CD4-positive, CD25-positive, alpha-beta regulatory T cell (primary cell): ENCODE measurements at places on chromosomes 5 and 9. TPM values are rescaled to one million over a fixed set of nuclear protein-coding genes. Genes with fewer than 3 reads are reported as not detected.

SPATA31A3 gene
- total RNA-seq = not detected

CNTNAP3B gene
- total RNA-seq = not detected

SMAD5 gene
- total RNA-seq = 5.5 TPM

UGT3A1 gene
- not detected for total RNA-seq

ANKRD18A gene
- total RNA-seq = 10.9 TPM

GNA14 gene
- total RNA-seq = not detected

TICAM2 gene
- total RNA-seq = 0.67 TPM

AQP3 gene
- 140 TPM for total RNA-seq

OR1J2 gene
- 0.42 TPM for total RNA-seq

KIF24 gene
- total RNA-seq = 0.25 TPM

AMACR gene
- total RNA-seq = 2.1 TPM

ARHGEF37 gene
- total RNA-seq = 1.8 TPM

ZNF879 gene
- total RNA-seq = 2.9 TPM

SPATA31A1 gene
- not detected for total RNA-seq

THG1L gene
- 4.5 TPM for total RNA-seq

CCDC180 gene
- 9.1 TPM for total RNA-seq

C9orf50 gene
- not detected for total RNA-seq

CAMK4 gene
- total RNA-seq = 167 TPM

CARD9 gene
- 0.35 TPM for total RNA-seq

MAML1 gene
- 39.5 TPM for total RNA-seq

LURAP1L gene
- total RNA-seq = not detected

NUTM2F gene
- total RNA-seq = not detected

DOCK8 gene
- 219 TPM for total RNA-seq

IRGM gene
- 1.8 TPM for total RNA-seq

GLRX gene
- total RNA-seq = 82.9 TPM

NKD2 gene
- total RNA-seq = not detected

OR13C9 gene
- not detected for total RNA-seq

KCNV2 gene
- not detected for total RNA-seq

ITK gene
- total RNA-seq = 550 TPM

FAM200C gene
- total RNA-seq = not detected

PDCD1LG2 gene
- total RNA-seq = 1.1 TPM

ZNF300 gene
- 0.54 TPM for total RNA-seq

TMEFF1 gene
- 0.49 TPM for total RNA-seq

SH3GL2 gene
- not detected for total RNA-seq

ZNF658 gene
- 1.5 TPM for total RNA-seq

SLC45A2 gene
- total RNA-seq = not detected

CDKN2B gene
- 1.4 TPM for total RNA-seq

GDA gene
- total RNA-seq = not detected

BSPRY gene
- 0.57 TPM for total RNA-seq

RAB3C gene
- total RNA-seq = not detected
